ENCODE measurements at places on chromosomes 11 and 22.

GRCh38 chr11:72041364-72042063, 38.8 kb downstream of the NUMA1 start:
- peak; percentile 89 for DNase-seq

- no peak for DNase-seq
Observed at GRCh38 chr11:47121056-47121455, 55.6 kb downstream of the ARFGAP2 start.

DNA sequence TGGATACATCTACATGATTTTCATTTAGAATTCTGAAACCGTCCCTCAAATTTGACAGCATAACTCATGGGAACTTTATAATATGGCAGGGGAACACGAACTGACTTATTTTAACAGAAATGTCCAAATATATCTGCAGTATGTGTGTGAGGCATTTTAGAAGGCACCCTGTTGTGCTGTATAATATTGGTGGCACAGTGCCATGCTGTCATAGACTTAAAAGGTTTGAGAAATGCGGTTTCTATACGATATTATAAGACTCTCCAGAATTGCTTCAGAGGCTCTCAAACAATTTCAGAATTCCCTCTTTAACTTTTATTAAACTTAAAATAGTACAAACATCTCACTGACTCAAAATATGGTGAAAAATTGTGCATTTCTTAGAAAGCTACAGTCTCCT, 181.6 kb downstream of the MSANTD4 start:
- DNase-seq: no peak

- DNase-seq: no peak
Observed at GRCh38 chr11:121478895-121479697, 26.3 kb upstream of the SORL1-AS1 start.

GRCh38 chr11:66012946-66013761, 1.3 kb downstream of the CST6 start:
- no peak for DNase-seq

- no peak for DNase-seq
Observed at GRCh38 chr22:24402460-24403192, 24.8 kb upstream of the ADORA2A start.

GRCh38 chr22:17844150-17844549, 69.9 kb upstream of the BID start:
- DNase-seq: no peak

DNA sequence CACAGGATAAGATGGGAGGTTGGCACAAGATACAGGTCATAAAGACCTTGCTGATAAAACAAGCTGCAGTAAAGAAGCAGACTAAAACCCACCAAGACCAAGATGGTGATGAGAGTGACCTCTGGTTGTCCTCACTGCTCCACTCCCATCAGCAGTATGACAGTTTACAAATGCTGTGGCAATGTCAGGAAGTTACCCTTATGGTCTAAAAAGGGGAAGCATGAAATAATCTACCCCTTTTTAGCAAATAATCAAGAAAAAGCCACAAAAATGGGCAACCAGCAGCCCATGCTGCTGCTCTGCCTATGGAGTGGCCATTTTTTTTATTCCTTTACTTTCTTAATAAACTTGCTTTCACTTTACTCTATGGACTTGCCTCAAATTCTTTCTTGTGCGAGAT, 8.7 kb upstream of the PIWIL4 start:
- DNase-seq: no peak

DNA sequence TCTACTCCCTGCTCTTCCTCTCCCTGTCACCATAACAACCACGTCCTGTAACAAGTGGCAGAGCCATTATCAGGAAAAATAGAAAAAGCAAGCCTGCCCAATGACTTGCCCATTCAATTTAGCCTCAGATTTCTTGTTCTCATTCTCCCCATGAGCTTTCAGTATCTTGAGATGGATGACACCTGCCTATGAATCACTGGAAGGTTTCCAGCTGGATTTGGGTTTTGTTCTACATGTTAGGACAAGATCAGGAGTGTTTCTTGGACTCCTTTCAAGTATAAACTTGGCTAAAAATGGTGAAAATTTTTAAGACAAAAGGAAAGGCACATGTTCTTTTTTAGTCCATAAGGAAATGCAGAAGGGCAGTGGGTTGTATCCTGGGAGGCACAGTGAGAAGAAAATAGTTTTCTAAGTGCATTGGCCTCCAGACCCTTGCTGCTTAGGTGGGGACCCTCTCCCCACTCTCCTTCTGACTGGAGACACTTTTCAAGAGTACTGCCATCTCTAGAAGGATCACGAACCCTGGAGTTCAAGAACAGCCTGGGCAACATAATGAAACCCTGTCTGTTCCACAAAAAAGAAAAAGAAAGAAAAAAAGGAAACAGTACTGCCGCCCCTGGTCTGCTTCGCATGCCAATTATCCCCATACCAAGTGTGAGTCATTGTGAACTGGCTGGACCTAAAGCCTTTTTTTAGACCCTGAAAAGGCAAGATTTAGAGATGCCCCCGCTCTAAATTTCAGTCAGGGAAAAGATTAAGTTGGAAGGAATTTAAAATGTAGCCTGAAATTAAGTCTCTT, 51.0 kb downstream of the MTNR1B start:
- no peak for DNase-seq

DNA sequence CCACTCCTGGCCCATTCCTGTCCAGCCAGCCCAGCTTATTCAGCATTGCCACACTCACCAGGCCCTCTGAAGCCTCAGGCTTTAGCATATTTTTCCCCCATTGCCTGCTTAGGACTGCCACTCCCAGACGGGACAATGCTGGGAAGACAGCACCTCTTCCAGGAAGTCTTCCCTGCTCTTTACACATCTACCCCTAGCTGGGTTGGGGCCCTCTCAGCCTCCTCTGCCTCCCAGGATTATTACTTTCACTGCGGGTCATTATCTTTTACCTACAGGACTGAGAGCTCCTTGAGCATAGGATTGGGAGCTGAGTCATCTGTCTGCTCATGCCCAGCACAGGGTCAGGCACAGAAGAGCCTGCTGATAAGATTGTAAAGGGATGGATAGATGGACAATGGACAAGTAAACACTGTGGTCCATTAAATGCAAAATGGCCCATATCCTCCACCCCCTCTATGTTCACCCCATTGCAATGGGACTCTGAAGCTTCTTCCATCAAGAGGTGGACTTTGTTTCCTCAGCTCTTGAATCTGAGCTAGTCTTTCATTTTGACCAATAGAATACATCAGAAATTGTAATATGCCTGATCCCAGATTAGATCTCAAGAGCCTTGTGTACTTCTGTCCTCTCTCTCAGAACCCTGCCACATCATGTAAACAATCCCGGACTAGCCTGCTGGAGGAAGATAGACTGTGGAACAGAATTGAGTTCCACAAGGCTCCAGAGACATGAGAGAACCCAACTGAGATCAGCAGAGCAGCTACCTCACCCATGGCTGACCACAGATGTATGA, 32.0 kb upstream of the LRRC32 start:
- peak; percentile 18 for DNase-seq

DNA sequence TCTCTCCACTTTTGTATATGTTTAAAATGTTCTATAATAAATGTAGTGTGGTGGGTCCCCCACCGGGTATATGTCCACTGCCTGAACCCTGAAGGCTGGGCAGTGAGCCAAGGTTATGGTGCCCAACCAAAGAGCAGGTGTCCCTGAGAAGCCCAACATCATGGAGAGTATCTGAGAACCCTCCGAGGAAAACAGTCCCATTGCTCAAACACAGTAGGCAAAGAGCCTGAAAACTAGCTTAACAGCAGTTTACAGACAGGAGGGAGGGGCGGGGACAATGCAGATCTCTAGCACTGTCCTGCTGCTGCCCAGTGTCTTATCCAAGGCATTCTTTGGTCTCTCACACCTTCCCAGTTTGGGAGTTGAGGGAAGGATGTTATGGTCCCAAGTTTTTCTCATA, 91.0 kb downstream of the TMPRSS5 start:
- DNase-seq: peak; percentile 93

GRCh38 chr22:46085828-46086576, 64.3 kb upstream of the PPARA start:
- no peak for DNase-seq

- no peak for DNase-seq
Observed at GRCh38 chr22:36867695-36868094, 6.9 kb downstream of the NCF4 start.

- no peak for DNase-seq
Observed at GRCh38 chr11:121179306-121179705, 78.3 kb downstream of the TECTA start.

- DNase-seq: no peak
Observed at GRCh38 chr22:24426436-24426835, 963 bp upstream of the ADORA2A start.

- no peak for DNase-seq
Observed at GRCh38 chr11:67671211-67671520, 3.3 kb downstream of the ALDH3B2 start.

GRCh38 chr22:37273126-37273845, 9.0 kb upstream of the CYTH4 start:
- no peak for DNase-seq

DNA sequence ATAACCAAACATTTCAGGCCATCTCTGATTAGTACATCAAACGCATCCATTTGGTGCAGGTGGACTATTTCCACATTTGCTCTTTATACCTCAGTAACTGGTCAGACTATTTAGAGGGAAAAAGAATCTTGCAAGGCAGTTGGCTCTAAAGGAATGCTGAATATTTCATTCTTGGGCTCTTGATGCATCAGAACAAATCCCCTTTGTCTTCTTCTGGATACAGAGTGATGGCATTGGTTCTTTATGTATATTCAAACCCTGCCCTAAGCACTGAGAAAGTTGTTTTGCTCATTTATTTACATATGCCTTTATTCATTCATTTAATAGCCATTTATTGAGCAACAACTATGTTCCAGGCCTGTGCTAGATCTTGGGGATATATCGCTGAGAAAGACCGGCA, 31.1 kb upstream of the RAB30 start:
- DNase-seq: no peak

GRCh38 chr11:44207292-44207691, 102.6 kb downstream of the ALX4 start:
- DNase-seq: no peak

DNA sequence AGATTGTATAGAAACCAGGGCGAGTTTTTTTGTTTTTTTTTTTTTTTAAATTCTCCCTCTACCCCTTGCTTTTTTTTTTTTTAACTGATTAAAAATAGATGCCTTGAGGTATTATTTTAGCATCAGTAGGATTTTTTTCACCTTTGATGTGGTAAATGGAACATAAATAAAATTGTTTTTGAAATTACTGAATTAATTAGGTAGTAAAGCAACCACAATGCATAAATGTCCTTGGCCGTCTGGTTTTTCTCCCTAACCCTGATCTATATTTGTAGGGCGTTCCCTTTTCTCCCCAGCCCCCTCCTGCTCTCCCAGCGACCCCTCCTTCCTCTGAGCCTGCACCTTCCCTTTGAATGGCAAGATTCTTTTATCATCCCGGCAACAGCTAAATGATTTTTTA, 107.8 kb downstream of the ZBTB16 start:
- DNase-seq: no peak

GRCh38 chr22:36291831-36292740, 39.2 kb downstream of the APOL1 start:
- DNase-seq: no peak

DNA sequence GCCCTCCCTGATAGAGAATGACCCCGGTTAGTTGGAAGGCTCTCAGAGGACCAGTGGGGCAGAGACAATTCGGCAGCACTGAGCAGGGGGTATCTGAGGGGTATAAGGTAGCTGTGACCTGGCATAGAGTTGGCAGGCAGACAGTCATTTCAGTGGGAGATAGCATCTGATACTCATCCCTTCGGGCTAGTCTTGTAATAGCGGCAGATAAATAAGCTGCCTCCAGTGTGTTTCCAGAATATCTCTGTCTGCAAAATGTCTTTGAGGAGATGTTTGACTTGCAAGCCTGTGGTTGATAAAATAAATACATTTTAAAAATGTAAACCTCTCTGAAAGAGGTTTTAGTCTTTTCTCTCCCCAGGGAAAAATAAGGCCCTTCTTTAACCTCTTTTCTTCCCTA, 54.2 kb downstream of the TEAD1 start:
- no peak for DNase-seq

DNA sequence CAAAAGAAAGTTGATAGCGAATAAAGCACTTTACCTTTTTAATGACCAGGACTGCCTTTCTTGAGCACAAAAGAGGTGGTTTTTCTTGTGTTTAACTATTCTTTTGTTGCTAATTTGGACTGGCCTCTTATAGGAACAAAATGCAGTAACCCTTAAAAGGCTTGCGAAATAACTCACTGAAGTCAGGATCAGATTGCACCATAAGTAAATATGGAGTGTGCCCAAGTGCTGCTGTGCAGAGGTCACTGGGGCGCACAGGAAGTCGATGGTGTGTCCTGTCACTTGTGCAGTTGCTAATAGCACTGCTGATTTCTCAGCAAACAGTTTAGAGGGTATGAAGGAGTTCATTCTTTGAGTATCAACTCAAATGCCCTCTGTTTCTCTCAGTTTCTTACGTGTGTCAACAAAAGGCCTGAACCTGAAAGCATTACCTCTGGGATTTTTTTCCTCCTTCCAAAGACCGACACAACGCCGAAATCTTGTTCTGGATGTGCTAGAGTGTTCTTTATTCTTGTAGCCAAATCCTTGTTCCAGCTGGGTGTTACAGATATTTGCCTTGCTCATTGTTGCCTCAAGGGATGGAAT, 71.3 kb downstream of the ATXN10 start:
- no peak for DNase-seq

GRCh38 chr11:130476200-130476921, 27.9 kb downstream of the ADAMTS15 start:
- DNase-seq: no peak

- DNase-seq: no peak
Observed at GRCh38 chr22:20439928-20440575, 2.4 kb upstream of the SCARF2 start.

GRCh38 chr22:17119481-17120202, 1.5 kb downstream of the TMEM121B start:
- DNase-seq: peak; percentile 48

GRCh38 chr22:22195265-22196017, 49.1 kb upstream of the VPREB1 start:
- peak; percentile 86 for DNase-seq

DNA sequence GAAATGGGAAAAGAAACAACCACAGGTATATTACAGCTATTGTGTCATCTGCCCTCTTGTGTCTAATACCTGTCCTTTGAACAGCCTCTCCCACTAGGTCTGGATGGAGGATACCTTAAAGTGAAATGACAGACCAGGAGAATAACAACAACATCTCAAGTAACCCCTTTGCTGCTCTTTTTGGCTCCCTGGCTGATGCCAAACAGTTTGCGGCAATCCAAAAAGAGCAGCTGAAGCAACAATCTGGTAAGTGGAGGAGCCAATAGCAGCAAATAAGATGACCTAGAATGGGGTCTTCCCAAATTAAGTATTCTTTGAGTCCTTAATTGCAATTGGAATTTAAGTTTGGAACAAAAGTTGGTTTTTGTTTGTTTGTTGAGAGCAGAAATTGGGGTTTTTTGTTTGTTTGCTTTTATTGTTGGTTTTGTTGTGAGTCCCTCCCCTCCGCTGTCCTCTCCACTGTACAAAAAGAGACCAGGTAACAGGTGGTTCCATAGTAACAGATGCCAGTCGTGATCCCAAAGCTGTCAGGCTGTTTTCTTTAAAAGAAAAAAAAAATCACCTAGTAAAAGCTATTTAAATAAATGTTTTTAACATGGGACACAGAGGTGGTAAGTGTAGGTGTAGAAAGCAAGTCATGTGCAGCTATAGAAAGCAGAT, 5.7 kb downstream of the UBE4A start:
- no peak for DNase-seq

Measured in NCI-H82 (cell line).